Calu3 (cell line): ENCODE measurements at places on chromosomes 3 and 15.

- no peak for DNase-seq
These were observed 338.1 kb downstream of the GAP43 start for GRCh38 chr3:115961380-115961779.

GRCh38 chr3:12750223-12750622, 8.8 kb downstream of the TMEM40 start:
- DNase-seq: peak; percentile 45

- DNase-seq: no peak
These were observed at the start of gene NDN for GRCh38 chr15:23687143-23687470. NDN (minus strand) TSS chr15:23687305; CDS start chr15:23687217, 88 bp downstream.

DNA sequence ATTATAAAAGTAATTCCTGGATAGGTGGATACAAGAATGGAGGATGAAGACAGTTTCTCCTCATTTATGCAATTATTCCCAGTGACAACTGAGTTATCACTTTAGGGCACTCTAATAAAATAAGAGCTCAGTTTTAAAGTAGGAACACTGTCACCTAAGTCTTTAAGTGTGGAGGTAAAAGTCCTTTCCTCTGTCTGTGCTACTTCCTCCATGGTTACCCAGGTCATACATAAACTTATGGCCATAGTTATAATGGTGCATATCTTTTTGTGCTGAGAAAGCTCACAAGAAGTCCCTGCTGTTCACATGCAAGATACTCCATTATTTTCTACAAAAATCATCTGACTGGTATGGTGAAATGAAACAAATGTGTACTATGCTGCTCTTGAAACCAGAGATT, 1093.6 kb downstream of the IGSF11 start:
- no peak for DNase-seq

DNA sequence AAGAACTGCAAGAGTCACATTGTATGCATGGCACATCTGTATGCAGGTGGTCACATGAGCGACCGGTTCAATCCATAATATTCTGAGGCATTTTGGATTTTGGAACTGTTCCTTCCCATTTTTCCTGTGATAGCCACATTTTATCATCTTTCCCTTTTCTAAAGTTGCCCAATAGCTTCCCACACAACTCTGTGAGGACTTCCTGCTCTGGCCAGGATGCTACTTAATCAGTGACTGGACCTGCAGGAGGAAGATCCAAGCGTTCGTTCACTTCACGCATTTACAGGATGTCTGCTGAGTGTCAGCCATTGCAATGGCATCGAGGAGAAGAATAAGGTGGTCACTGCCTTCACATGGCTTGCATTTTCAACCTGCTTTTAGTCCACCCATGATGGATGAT, 9.8 kb downstream of the KLHL6 start:
- DNase-seq: no peak

GRCh38 chr15:65540314-65540713, 10.1 kb downstream of the HACD3 start:
- DNase-seq: no peak

GRCh38 chr3:66297900-66298299, 77.1 kb downstream of the SLC25A26 start:
- DNase-seq: no peak

DNA sequence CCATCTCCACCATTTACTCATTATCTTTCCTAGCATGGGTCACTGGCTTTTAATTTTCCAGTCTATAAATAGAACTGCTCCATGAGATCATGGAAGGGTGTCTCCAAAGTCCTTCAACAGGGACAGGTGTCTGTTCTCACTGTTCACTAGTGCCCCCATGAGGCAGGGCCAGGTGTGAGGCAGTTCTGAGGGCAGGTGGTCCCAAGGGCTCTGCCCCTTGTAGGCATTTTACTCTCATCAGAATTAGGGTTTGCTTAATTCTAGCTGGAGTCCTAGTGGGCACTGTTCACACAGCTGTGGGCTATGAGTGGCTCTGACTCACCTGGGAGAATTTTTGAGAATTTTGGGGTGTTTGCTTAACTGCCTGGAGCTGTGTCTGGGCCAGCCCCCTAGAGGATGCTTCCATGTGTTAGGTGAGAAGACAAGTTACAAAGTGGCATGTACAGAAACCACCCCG, 248.0 kb upstream of the LYSMD4 start:
- no peak for DNase-seq

DNA sequence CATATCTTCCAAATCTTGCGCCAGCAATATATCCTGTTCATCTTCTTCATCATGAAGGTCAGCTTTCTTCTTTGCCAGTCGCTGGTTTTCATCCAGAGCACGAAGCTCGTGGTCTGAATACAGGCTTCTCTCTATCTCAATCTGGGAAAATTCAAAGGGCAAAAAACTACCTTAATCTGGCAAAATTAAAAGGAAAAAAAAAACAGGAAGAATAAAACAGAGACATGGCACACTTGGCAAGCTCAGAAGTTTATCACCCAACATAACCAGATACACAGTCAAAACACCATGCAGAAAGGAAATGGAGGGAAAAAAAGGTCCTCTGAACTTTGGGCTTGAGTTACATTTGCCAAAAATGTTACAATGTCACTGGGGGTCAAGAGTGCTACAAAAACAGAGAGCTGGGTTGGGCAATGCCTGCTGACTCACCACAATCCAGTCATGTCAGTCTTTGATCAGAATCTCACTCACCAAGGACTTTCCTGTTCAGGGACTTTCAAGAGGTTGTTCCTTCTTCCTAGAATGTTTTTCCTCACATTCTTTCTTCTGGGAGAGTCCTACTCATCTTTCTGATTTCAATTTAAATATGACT, 1.5 kb downstream of the MRPL46 start:
- peak; percentile 45 for DNase-seq
